Femur (tissue), 1 donor: ENCODE measurements at places on chromosomes 3 and 15.

- DNase-seq, result peak; percentile 74
Observed at GRCh38 chr3:52446631-52447511, 2.0 kb upstream of the SEMA3G start.

GRCh38 chr3:76930712-76931111, 109.2 kb upstream of the ROBO2 start:
- no peak for DNase-seq

DNA sequence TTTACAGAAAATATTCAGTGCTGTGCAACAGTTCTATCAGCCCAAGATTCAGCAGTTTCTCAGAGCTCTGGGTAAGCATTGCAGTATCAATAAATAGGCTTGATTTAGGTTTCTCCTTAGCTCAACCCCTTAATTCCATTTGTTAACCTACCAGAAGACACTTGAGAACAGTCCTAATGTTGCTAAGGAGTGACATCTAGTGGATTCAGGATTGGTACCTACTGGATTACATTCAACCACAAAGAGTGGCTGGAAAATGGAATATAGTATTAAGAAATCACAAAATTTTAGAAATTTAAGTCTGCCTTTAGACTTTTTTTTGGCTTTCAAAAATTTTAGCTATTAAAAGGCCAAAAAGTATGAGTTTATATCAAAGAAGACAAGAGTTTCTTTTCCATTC, 34.7 kb downstream of the POLG start:
- no peak for DNase-seq

DNA sequence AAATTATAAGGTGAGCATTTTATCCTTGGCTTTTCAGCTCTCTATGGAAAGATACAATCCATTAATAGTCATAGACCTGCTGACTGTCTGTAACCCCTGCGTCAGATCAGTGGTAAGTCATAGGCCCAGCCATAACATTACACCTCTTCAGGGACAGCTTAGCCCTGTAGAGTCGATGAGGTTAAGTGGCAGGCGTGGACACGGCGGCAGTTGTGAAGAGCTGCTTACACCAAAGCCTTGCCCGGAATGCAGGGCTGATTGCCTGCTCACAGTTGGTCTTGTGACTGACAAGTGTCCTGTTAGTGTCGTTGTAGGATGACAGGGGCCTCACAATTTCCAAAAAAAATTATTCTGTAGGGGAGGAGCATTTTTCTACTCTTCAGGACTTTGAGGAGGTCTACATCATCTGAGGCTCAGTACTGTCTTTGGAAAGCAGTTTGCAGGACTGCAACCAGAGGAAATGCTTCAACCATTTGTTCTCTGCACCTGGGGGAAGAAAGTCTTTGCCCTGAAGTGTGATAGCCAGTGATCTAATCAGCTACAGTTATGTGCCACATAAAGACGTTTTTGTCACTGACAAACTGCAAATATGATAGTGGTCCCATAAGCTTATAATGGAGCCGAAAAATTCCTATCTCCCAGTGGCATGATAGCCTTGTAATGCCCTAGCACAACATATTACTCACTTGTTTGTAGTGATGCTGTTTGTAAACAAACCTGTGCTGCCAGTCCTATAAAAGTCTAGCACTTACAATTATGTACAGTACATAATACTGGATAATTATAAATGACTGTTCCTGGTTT, 14.9 kb upstream of the SELENOT start:
- DNase-seq, result no peak

DNA sequence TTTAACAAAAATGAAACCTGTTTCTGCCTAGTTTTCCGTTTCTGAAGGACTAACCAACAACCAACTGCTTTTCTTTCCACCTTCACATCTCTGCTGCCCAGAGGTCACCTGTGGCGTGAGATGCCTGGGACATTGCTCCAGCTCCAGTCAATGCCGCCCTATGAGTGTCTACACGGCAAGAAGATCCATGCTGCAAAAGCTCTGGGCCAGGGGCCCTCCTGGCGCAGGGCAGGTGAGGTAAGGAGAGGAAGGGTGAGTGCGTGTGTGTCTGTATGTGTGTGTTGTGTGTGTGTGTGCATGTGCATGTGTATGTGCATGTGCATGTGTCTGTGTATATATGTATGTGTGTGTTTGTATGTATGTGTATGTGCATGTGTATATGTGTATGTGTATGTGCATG, 131.4 kb downstream of the NSMCE3 start:
- DNase-seq, result no peak

DNA sequence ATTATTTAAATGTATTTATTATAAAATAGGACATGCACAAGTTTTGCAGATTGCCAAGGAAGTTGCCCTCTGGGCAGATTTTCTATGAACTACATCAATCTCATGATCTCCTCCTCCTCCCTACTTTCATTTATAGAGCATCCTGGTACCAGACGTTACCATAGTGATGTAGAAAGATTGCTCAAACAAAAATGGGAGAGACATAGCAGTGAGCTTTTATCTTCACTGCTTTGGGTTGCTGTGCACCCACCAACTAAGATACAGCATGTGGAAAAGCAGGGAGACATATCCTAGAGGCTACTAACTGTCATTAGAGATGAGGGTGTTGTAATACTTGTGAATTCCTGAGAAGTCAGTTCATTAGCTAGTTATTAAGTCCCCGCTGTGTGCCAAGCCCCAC, 137.5 kb upstream of the BFSP2 start:
- DNase-seq, result no peak

DNA sequence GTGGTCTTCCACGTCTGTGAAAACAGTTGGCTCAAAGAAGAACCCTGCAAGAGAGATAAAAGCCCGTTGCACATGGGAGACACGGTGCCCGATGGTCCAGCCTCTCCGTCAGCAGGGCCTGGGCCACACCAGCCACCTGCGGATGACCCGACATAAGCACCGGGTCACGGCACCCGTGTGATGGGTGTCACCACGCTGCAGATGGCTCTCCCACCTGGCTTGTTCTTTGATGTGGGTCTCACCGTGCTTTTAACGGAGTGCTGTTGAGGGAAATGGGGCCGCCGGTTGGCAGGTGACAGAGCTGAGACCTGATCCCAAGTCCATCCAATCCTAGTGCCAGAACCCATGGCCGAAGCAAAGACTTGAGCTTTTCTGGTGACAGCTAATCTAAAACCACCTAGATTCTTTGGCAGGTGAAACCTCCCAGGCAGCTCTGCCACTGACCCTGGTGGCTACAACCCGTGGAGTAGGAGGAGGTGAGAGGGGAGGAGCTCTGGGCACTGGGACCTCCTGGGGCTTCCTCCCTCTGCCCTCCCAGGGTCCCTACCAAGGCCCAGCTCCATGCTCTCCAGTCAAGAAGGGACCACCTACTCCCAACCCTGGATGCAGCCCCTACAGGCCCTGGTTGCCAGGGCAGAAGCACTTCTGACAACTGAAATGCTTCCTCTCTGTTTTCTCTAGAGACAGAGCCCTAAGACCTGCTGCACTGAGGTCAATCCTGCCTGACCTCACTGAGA, 23.4 kb upstream of the SLC41A3 start:
- no peak for DNase-seq

- DNase-seq, result no peak
Observed at GRCh38 chr15:89669941-89670340, 9.2 kb downstream of the PLIN1 start.

GRCh38 chr15:70240082-70240481, 142.4 kb upstream of the TLE3 start:
- no peak for DNase-seq

GRCh38 chr3:132637590-132637989, 22.0 kb downstream of the ACAD11 start:
- DNase-seq, result no peak

- no peak for DNase-seq
Observed at GRCh38 chr15:53757906-53758305, 1.6 kb downstream of the WDR72 start.

- no peak for DNase-seq
Observed at GRCh38 chr15:72934921-72935320, 117.3 kb upstream of the NEO1 start.

- DNase-seq, result no peak
Observed at GRCh38 chr15:49919034-49919433, 200.0 kb downstream of the ATP8B4 start.

GRCh38 chr3:23797491-23797890, 8.3 kb upstream of the UBE2E1 start:
- no peak for DNase-seq
